GM04504 (cell line): ENCODE measurements at places on chromosomes 7 and 10.

- no peak for DNase-seq
These were observed 9.7 kb downstream of the CREM start for GRCh38 chr10:35136263-35136815.

DNA sequence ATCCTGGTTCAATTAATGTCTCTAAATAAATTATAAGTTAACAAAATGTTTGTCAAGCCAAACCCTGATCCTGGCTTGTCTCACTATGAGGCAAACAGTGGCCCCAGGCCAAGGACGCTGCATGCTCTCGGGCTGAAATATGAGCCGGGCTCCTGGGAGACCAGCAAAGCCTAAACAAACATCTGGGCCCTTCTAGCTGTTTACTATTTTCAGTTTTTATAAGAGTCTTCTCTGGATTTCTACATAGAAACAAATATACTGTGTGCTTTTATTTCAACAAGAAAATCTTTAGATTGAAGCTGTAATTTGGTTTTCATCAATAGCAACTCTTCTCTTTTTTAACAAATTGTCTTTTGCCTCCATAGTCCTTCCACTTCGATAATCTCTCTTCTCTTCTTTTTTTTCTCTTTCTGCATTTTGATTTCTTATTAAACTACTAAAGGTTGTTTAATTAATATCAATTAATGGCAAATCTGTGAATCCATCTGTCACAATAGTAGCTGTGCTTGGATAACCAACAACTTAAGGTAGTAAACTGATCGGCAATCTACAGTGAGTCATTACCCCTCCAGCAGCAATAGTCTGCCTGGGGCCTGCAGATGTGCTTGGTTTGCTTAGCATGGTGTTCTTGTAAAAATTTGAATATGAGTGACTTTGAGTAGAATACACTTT lies 83.3 kb upstream of the DNAJC1 start:
- DNase-seq: peak; percentile 64

GRCh38 chr7:54546081-54546985 lies 4.2 kb downstream of the VSTM2A start:
- no peak for DNase-seq

GRCh38 chr10:47295411-47295810 lies 4.6 kb upstream of the GDF10 start:
- DNase-seq: no peak

- no peak for DNase-seq
These were observed 19.3 kb upstream of the SLIT1 start for GRCh38 chr10:97204826-97205679.

- no peak for DNase-seq
These were observed 626.9 kb downstream of the ZWINT start for GRCh38 chr10:55734112-55734511.

DNA sequence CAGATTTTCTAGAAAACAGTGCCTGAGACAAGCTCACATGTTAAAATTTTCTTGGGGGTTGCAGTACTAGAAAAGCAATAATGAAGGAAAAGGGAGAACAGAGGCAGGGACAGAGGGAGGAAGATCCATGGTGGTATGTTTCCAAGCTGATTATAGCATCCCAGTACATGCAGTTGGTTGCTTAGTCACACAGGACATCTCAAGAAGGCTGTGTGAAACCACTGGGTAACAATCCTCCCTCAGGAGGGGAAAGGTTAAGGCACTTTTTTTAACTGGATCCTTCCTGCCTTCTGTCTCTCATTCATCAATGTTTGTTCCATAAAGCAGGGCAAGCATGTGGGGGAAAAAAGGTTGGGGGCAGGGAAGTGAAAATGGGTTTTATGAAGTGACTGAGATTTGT lies 6.1 kb upstream of the IMMP2L start:
- DNase-seq: no peak

GRCh38 chr7:27158436-27159265 lies 2.2 kb upstream of the HOXA7 start:
- DNase-seq: no peak

DNA sequence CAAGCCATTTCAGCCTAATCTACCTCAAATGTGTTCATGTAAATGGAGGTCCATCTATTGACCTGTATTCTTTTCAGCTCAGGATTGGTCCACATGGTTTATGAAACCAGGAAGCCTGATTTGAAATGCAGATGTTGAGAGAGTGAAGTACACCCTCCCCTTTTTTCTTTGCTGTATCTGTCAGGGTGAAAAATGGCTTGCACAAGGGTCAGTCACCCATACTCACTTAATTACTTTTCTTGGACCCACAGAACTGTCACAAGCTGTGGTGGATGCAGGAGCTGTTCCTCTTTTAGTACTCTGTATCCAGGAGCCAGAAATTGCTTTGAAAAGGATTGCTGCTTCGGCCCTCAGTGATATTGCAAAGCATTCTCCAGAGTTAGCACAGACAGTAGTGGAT lies 41.2 kb downstream of the SPAG6 start:
- DNase-seq: no peak

GRCh38 chr7:100604976-100605911 lies 3.1 kb downstream of the PCOLCE start:
- DNase-seq: no peak

DNA sequence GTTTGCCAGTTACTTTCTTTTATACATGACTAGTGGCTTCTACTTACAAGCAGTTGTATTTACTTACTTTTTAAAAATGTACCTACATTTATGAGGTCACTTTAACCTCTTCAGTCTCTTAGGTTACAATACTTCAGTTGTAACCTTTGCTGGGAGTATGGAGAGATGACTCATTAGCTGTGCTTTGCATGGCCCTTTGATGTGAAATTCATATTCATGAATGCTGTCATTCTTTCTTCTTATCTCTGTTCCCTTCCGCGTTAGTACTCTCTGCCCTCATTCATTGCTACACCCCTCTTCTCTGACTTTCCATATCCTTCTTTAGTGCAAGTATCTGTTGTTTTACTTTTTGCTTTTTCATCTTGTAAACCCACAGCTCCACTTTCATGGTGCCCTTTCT lies 164.3 kb downstream of the BMPER start:
- no peak for DNase-seq

DNA sequence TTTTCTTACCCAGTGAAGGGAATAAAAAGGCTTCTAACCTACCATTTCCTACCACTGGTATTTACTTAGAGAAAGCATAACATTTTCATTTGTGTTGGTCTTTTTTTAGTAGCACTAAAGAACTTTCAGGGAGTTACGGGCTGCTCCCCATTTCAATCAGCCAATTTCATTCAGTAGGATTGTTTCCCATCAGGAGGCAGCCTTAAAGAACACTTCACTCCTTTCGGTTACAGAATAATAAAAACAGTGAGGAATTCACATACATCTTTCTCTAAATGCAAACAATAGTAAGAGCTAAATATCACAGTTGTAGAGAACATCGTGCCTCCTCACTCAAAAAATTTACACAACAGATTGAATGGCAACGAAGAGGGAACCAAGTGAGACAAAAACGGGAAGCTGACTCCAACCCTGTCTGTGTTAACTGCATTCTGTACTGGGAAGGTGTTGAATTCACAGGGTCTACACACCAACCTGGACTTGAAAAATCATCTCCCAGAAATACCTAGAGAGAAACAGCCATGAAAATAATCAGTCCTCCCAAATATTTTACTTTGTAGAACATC lies 55.5 kb upstream of the ABLIM1 start:
- DNase-seq: no peak

DNA sequence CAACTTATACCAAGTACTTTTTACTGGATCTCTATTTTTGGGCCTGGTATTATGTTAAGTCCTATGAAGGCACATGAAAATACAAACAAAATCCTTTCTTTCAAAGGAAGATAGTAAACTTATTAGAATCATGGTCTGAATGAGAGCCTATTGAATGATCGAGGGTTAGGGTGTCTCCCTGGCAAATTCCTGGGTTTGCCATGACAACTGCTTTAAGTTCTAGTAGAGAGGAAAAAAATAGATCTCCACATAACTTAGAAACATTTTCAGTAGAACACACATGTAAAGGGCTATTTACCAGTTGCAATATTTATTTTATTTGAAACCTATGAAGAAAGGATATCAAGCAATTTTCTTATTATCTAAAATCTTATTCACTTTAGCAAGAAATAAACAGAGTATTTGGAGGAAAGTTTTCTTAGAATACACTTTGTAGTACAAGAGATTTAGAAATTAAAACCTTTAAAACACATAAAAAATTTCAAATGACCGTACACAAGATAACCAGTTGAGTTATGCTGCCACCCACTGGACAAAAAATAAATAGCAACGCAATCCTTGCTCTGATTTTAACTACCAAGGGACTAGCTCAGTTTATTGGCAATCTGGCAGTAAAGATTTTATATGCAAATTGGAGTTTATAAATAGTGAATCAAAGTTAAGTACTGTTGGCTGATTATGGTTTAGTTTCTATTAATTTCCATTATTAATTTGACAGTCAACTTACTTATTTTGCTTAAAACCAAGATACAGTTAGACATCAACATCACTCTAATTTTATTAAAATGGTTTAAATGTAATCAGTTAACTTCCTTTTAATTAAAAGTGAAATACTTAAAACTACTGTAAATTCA lies 33.9 kb downstream of the CACUL1 start:
- DNase-seq: peak; percentile 40
